GM12864 (cell line): ENCODE measurements at places on chromosomes 2 and 18.

- DNase-seq = no peak
Measured at GRCh38 chr2:31196622-31197021, 20.7 kb downstream of the CAPN14 start.

DNA sequence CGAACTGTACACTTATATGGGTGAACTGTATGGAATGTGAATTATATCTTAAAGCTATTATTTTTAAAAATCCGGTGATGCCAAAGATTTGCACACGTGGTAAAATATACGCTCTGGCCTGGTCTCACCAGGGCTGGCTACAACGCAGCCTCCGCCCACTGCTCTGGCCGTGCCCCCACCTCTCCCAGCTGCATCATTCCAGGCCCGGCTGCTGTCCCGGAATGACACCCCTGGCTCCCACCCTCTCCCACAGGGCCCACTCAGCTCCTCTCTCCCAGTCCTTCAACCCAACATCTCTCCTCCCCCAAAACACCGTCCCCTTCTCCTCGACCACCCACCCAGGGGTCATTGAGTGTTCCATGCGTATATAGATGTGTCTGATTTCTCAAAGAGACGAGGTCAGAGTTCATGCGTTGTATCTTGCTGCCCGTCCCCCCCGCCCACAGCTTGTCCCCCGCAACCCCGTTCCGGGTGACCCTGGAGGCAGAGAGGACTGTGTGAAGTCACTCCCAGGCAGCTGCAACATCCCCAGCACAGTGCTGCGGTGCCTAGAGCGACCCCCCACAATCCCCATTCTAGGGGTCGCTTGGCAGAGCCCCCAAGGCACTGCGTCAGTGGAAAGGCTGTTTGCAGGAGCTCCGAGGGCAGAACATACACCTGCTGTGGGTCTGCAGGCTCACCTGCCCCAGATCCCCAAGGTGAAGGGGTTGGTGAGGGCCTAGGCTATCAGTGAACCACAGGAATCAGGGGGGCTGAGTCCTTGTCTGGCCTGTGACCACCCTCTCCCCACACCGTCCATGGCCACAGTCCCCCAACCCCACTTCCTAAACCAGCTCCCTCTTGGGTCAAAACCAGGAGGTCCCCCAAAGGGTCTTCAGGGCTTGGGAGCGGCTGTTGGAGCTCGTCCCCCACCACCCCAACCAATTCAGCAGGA lies 13.3 kb downstream of the DNMT3A start:
- no peak for DNase-seq

DNA sequence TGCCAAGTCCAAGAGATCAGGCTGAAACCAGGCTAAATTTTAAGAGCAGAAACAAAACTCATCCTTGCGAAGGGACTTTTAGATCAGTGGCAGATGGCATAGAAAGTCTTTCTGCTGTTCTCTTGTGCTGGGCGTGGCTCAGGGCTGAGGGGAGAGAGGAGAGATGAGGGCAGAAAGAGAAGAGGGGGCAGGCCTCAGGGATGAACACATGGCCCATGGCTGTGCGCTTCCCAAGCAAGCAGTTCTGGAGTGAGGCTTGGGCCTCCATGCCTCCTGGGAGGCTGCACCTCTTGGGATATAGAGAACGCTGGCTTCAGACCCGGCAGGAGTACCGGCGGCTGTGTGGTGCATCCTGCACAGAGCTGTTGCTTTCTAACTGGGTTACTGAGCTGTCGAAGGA lies 41.0 kb downstream of the HPCAL1 start:
- DNase-seq = no peak

GRCh38 chr2:86822668-86823345 lies 32.1 kb upstream of the CD8A start:
- DNase-seq = no peak
